ENCODE measurements at places on chromosomes 7 and 10.

GRCh38 chr10:60834401-60834800 lies 56.1 kb downstream of the CDK1 start:
- DNase-seq: no peak

GRCh38 chr10:62502995-62503613 lies 128.9 kb downstream of the ZNF365 start:
- DNase-seq: no peak

DNA sequence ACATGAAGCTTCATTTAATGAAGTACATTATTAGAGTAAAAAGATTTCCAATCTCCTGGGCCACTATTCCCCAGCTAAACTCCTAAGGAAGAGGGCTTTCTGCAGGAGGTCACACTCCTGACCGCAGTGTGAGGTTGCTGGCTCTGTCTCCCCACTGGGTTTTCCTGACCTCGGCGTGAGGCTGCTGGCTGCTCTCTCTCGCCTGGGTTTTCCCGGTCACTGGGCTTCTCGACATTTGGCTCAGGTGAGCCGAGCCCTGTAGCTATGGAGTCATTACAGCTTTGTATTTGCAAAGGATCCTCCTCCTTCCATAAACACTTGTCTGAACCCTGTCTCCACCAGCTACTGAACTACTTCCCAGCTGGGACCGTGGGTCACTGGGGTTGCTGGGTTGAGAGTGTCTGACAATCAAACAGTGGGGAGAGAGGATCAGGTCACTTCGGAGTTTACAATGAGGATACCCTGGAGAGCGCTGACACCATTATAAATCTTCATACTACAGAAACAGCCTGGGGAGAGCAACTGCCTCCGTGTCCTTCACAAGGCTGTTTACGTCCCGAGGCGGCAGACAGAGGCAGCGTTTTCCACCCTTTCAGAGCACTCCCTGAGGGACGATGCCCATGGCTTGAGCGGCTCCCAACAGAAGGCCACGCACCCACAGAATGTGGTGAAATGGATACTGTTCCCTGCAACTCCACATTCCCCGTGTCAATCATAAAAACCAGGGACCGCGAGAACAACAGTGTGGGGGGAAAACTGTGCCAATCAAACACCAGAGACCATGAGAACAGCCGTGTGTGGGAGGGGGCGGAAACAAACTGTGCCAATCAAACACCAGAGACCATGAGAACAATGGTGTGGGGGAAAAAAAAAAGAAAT lies 226.2 kb downstream of the ZMYND11 start:
- DNase-seq: no peak

GRCh38 chr10:99698504-99699080 lies 33.3 kb downstream of the COX15 start:
- no peak for DNase-seq

GRCh38 chr7:2529161-2530070 lies 9.8 kb downstream of the LFNG start:
- DNase-seq: peak; percentile 79

DNA sequence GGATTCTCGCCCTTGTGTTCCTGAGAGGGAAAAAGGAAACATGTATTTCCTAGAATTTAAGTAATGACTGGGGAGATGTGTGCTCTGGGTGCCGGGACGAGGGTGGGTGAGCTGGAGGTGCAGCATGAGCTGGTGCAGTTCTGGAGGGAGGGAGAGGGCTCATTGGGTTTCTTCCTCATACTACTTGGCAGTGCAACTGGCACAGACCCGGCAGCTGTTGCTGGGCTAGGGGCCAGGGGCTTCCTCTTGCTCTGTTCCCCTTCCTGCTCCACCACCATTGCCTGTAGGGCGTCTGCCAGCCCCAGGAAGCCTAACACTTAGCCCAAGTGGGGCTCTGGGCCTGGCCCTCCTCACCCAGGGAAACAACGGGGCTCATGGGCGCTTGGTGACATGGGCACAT lies 5.9 kb downstream of the RET start:
- no peak for DNase-seq

DNA sequence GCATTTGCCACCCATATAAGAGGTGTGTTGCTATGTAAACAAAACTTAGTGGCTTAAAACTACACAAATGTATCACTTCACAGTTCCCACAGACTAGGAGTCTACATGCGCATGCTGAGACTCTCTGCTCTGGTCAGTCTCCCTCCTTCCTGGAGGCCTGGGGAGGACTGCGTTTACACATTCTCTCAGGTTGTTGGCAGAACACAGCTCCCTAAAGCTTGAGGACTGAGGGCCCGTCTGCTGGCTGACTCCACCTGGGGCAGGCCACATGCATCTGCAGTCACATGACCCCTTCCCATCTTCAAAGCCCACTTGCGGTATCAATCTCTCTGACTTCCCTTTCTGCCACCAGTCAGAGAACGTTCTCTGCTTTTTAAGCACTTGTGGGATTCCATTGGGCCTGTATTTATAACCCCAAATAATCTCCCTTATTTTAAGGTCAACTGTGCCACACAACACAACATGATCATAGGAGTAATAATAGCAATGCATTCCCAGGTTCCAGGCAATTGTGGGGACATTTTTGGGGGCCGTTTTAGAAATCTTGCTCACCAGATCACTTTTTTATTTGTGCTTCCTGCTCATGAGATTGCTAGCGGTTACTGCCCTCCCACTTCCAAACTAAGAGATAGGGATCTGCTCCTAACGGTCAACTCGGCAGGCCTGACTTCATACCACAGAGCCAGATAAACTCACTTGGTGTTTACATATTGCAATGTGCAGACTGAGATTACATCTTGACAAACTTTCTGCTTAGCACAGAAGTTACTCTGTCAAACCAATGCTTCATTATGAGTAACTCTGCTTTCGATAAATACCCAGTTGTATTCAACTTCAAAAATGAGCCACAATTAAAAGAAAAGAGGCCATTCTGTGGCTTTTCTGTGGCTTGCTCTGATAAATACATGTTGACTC lies 96.3 kb downstream of the ALOX5 start:
- peak; percentile 26 for DNase-seq

DNA sequence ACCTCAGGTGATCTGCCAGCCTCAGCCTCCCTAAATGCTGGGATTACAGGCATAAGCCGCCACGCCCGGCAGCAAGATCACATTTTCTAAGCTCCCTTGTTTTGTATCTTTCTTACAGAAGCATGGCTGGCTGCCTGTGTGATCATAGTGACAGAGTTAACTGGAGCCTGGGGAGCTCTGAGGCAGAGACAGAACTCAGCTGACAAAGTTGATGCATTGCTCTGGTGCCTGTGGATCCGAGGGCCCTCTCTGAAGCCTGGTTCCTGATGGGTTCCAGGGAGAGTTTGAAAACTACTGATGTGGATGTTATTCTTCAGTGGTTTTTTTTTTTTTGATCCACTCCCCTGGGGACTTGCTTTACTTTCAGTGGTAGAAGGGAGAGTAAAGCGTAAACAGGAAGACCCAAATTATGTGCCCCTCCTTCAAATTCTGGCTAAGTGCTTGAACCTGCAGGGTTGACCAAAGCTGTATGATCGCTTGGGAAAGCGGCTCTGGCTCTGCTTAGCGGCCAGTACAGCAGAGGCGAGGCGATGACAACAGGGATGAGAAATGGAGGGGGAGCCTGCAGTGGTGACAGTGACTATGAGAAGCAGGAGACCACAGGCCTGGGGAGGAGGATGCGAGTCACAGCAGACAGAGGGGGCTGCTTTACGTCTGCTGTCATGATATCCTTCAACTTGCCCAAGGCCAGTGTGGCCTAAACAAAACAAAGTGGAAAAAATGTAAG lies 6.8 kb upstream of the EFCAB10 start:
- no peak for DNase-seq

- DNase-seq: peak; percentile 66
These were observed 66.7 kb upstream of the PITRM1 start for GRCh38 chr10:3239066-3239919.

DNA sequence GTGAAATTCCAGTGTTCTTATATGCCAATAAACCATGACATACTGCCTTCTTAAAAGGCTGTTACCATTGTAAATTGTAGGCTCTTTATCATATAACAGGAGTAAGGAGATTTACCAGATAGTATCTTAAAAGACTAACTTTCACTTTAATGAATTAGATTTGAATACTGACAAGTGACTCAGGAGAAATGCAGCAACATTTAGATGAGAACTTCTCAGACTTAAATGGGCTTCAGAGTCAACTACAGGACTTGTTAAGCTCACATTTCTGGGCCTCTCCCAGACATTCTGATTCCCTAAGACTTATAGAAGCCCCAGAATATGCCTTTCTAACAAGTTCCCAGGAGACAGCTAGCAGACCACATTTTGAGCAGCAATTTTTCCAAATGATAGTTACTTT lies 466.3 kb downstream of the ARL4A start:
- no peak for DNase-seq

GRCh38 chr7:133853706-133854276 lies 273.3 kb upstream of the LRGUK start:
- no peak for DNase-seq

- no peak for DNase-seq
These were observed 12.3 kb downstream of the STAMBPL1 start for GRCh38 chr10:88892222-88892967.

GRCh38 chr7:116351966-116352365 lies 141.6 kb downstream of the TES start:
- no peak for DNase-seq

DNA sequence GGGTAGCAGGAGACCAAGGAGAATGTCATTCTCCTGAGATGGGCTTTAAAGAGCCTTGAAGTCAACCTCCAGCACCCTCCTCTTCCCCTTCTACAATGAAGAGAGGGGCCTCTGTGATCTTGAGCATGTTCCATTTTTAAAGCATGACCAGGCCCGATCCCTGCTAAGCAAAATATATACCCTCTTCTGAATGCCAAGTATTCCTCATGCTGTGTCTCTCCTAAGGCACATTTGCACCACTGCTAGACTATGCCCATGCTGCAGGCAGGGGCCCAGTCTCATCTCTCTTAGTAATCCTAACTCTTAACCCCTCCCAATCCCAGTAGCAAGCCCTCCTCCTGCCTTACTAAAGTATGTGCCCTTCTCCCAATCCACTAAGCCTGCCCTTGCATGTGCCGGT lies 18.4 kb downstream of the SORBS1 start:
- no peak for DNase-seq

GRCh38 chr7:119967221-119967620 lies 305.8 kb upstream of the KCND2 start:
- no peak for DNase-seq

DNA sequence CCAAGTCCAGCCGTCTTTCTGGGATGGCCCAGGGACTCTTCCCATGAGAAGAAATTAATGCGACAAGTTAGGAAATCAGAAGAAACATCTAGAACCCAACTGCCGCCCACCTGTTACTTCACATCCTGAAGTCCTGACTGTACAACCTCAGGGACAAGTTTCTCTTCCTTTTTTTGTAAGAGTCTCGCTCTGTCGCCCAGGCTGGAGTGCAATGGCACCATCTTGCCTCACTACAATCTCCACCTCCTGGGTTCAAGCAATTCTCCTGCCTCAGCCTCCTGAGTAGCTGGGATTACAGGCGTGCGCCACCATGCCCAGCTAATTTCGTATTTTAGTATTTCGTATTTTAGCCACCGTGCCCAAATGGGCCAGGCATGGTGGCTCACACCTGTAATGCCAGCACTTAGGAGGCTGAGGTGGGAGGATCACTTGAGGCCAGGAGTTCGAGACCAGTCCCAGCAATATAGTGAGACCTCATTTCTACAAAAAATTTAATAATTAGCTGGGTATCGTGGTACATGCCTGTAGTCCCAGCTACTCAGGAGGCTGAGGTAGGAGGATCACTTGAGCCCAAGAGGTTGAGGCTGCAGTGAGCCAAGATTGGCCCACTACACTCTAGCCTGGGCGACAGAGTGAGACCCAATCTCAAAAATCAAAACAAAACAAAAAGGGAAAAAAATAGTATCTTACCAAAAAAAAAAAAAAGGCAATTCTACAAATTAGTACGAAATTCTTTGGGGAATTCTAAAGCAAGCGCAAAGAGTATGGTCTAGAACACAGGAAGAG lies 20.8 kb downstream of the LAT2 start:
- DNase-seq: no peak

DNA sequence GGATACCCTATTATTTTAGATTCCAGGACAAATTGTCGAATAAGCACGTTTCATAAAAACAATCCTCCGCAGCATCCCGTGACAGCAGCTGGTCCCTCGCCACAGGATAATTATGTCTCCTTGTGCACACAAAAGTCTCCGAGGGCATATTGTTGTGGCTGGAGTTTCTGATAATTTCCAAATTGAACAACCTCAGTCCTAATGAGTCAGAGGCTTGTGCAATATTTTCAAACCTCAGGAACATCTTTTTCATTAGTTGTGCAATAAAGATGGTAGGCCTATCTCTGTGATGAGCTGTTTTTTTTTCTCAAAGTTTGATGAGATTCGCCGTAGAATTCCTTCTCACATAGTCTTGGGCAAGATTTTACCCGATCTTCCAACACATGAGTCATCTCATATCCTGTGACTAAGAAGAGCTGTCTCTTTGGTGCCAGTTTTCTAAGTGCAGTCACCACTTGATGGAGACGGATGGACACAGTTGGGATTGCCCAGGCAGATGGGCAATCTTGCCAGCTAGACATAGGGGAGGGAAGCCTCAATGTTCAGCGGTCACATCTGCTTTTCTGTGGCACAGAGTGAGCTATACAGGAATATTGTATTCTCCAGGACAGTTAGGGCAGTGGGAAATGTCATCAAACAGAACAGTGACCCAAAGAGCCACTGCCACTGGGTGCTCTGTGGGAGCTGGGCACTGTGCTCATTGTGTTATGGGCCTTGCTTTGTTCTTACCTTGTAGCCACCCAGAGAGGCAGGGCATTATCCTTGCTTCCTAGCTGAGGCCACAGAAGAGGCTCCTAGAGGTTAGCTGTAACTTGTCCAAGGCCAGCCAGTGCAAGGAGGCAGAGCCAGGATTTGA lies 7.8 kb downstream of the HTRA1 start:
- DNase-seq: no peak

GRCh38 chr7:44974549-44974948 lies 4.3 kb downstream of the MYO1G start:
- no peak for DNase-seq

DNA sequence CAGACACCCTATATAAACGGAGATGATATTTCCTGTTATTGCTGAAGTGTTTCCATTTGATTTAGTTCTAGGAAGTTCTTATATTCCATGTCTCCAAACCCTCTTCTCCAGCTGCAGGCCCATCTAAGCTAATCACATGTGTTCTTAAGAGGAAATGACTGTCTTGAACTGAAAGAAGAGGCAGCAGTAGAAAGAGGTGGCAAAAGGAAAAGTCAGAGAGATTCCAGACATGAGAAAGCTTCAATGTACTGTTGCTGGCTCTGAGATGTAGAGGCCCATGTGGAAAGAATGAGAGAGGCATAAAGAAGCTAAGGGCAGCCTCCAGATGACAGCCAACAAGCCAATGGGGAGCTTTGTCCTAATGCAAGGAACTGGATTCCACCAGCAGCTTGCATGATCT lies 287.2 kb downstream of the GFRA1 start:
- no peak for DNase-seq

DNA sequence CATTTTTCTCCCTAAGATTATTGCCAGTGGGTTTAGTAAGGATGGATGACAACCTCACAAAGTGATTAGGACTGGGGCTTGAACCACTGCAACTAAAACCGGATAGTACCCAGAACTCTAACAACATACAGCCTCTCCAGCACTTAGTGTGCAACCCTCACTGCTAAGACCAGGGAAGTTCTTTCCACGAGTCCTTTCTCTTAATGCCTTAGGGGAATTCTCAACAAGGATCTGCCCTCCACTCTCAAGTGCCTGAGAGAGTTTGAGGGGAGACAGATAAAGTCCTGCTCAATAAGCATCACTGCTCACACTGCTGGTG lies 104.6 kb downstream of the NRP1 start:
- DNase-seq: no peak
